ENCODE measurements at places on chromosomes 2 and 18. TPM values are rescaled to one million over a fixed set of nuclear protein-coding genes. Genes with fewer than 3 reads are reported as not detected.

- DNase-seq = no peak
These were observed 2.9 kb downstream of the STON1 start for GRCh38 chr2:48532824-48533223.

GRCh38 chr2:225112362-225113126, 70.3 kb upstream of the DOCK10 start:
- DNase-seq = no peak

DNA sequence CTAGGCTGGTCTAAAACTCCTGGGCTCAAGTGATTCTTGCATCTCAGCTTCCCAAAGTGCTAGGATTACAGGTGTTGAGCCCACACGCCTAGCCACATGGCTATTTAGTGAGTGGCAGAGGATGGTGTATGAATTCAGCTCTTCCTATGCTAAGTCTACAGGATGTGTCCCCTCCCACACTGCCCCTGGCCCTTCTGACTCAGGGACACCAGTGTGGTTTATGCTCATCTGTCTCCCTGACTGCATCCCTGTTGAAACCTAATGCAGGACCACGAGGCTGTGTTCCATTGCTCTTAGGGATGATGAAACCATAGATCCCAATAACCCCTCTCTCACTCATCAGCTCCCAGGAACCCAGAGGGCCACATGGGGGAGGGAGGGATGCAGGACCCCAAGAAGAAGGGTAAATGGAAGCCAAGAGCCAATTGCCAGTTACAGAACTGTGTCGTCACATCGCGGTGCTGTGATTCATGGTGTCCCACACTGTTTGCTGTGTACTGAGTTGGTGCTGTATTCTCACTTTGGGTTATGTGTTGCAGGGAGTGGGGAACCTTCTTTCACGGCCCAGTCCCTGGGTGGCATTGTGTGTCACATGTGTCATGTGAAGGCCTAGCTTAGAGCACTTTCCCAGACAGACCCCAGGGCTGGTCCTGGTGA, 102.9 kb upstream of the HAAO start:
- DNase-seq = no peak

The KLHL14 gene
- total RNA-seq = not detected

DNA sequence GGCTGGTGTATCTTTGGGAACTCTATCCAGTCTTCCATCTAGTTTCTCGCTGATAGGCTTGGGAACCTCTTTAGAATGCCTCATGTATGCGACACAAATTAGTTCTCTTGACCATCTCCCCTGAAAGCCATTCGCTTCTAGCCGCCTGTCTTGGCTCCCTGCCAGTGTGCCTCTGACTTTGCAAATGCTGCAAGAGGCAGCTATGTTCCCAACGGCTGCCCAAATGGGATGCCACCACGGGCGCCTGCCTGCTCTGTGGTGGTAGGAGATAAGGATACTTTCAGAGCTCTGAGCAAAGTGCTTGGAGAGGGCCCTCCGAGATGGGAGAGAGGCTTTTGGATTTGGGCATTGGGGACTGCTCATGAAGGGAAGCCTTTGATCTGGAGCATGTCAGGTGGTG, 77.7 kb upstream of the IGFBP5 start:
- DNase-seq = peak; percentile 77

Measured in psoas muscle (tissue), 8 donors.